NCI-H748 treated with DMSO at 0.1 percent for 48 hours (cell line): ENCODE measurements at places on chromosomes 7 and 10.

DNA sequence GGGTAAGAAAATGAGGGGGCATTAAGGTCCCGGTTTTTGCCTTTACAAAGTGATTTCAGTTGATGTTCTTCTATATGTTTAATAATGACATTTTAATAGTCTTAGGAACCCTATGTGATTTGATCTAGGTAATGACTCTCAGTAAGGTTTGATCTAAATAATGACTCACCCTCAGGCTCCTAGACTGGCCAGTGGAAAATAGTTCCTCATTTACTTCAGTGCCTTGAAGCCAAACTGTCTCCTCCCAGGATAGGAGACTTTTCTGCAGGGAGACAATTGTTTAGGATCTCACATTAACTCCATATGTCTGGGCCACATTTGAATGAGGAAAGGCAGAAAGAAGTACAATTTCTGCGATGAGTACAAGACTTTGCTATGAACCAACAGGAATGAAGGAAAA lies 1331.9 kb downstream of the XPNPEP1 start:
- DNase-seq, result no peak

DNA sequence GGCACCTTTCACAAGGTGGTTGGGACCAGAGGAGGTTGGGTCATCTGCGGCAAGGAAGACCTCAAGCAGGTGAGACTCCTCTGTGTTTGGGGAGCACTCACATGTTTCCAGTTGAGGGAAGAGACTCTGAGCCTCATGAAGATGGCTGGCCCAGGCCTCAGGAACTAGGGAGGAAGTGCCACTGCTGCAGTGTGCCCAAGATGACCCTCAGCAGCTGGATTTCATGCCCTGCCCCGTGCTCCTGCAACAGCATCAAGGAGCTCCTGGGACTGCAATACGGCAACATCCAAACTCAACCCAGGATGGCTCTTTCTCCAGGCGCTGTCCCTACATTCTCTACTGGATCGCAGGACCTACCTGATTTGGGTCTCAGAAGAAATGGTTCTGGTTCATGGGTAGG lies 73.8 kb downstream of the GOLGA7B start:
- DNase-seq, result no peak

- no peak for DNase-seq
Measured at GRCh38 chr7:19051767-19052375, 65.6 kb downstream of the TWIST1 start.

GRCh38 chr7:12975412-12975811 lies 288.0 kb downstream of the ARL4A start:
- no peak for DNase-seq

- no peak for DNase-seq
Measured at GRCh38 chr7:113891828-113892227, 27.0 kb downstream of the PPP1R3A start.

DNA sequence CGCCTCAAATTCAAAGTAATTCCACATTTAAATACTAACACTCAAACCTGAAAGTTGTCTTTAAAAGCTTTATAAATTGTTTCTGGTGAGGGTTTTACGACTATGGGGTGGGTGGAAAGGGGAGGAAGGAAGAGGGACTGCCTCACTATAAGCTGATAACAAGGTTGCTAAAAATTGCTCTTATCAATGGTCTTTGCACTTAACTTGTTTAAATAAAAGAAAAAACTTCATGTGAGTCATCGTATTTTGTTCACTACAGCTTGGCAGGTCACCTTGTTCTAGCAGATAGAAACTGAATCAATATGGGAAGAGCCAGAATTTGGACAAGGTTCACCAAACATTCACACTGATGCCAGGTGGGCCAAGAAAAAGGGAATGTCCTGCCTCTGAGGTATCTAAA lies 129.2 kb downstream of the TES start:
- DNase-seq, result no peak
